ENCODE measurements at places on chromosomes 12 and 14.

- DNase-seq = no peak
Measured at GRCh38 chr14:73027546-73027945, 640 bp upstream of the ZFYVE1 start.

GRCh38 chr14:37397941-37398215 is 197.2 kb downstream of the FOXA1 start:
- DNase-seq = no peak

- no peak for DNase-seq
Measured at GRCh38 chr12:124368421-124369032, 73.6 kb downstream of the RFLNA start.

- DNase-seq = no peak
Measured at GRCh38 chr12:988646-989045, 2.4 kb upstream of the ERC1 start.
